ENCODE measurements at places on chromosomes 6 and 20.

GRCh38 chr20:52190437-52191131 lies 995 bp downstream of the ZFP64 start:
- DNase-seq = peak; percentile 65

DNA sequence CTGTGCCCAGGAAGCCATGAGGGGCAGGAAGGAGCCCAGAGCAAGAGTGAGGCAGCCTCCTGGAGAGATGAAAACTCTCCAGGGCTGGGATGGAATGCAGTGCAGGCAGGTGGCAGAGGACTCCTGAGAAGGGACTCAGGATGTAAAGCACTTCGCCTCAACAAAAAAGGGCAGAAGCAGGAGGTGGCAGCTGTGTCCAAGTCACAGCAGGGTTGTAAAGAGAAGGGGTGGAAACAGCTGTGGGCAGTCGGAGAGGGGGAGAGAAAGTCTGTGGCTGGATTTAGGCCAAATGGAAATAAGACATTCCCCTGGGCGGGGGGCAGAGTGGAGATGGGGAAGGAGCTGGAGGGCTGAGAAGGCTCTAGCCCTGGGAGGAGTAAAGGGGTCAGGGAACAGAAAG lies 34.9 kb downstream of the CYP21A2 start:
- no peak for DNase-seq

DNA sequence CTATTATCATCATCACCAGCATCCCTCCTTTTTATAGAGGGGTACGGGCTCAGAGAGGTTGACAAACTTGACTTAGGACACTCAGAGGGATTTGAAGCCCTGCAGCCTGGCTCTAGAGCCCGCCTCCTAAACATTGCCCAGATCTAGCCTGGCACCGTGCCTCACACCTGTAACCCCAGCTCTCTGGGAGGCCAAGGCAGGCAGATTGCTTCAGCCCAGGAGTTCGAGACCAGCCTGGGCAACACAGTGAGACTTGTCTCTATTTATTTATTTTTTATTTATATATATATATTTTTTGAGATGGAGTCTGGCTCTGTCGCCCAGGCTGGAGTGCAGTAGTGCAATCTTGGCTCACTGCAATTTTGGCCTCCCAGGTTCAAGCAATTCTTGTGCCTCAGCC lies 6.3 kb upstream of the CSE1L start:
- DNase-seq = no peak

GRCh38 chr6:79115553-79116182 lies 37.6 kb upstream of the PHIP start:
- DNase-seq = no peak

- DNase-seq = peak; percentile 93
Measured at GRCh38 chr6:137866914-137867684, at the start of gene TNFAIP3. Gene TNFAIP3 (plus strand): TSS chr6:137867259. CDS start chr6:137871228, 3,969 bp downstream.

- no peak for DNase-seq
Measured at GRCh38 chr20:23449421-23449820, 3.3 kb downstream of the CST11 start.

GRCh38 chr6:169843991-169844390 lies 92.6 kb downstream of the ERMARD start:
- no peak for DNase-seq

- no peak for DNase-seq
Measured at GRCh38 chr20:10352934-10353824, 80.8 kb downstream of the MKKS start.

GRCh38 chr20:16260911-16261310 lies 312.3 kb downstream of the KIF16B start:
- no peak for DNase-seq

DNA sequence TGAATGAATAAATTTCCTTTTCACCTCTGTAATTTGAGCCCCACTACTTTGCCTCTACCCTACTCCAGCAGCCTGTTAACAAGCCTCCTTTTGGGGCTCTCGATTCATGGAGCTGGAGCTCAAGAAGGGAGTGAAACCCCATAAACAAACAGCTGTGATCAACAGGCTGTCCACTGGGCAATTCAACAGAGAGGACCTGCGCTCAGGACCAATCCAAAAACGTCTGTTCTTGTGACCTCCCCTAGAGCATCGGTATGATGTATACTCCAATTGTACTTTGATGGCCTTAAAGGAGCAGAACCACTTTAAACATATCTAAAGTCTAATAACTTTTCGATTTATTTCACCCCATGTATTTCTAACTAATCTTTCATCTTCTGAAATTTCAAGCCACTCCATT lies 37.4 kb downstream of the HIVEP2 start:
- DNase-seq = no peak

GRCh38 chr6:170125456-170126300 lies 165.2 kb downstream of the DLL1 start:
- DNase-seq = no peak

GRCh38 chr6:19009769-19010168 lies 622.6 kb downstream of the RNF144B start:
- DNase-seq = no peak

- peak; percentile 68 for DNase-seq
Measured at GRCh38 chr20:47546184-47547033, 44.7 kb downstream of the NCOA3 start.

DNA sequence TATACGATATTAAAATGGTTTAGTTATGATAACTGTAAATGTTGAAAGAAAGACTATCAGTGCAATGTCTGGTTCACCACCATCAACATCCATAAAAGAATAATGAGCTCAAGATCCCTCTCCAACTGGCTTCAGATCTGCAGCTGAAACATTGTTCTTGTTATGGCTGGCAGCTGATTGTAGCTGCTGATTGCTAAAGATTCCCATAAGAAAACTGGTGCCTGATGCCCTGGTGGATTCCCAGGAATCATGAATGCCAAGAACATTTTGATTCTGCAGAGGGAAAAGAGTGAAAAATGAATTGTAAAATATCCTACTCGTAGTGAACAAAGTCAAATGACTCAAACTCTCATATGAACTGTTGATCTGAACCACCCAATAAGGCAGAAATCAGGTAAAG lies 1160.2 kb downstream of the EPHA7 start:
- DNase-seq = no peak

- no peak for DNase-seq
Measured at GRCh38 chr6:99246602-99247001, 102.9 kb downstream of the FAXC start.

GRCh38 chr20:12902992-12903391 lies 105.8 kb upstream of the SPTLC3 start:
- DNase-seq = no peak

- no peak for DNase-seq
Measured at GRCh38 chr6:140438346-140438735, 1063.9 kb upstream of the CITED2 start.

- no peak for DNase-seq
Measured at GRCh38 chr20:8667306-8667705, 401.6 kb upstream of the PLCB4 start.

DNA sequence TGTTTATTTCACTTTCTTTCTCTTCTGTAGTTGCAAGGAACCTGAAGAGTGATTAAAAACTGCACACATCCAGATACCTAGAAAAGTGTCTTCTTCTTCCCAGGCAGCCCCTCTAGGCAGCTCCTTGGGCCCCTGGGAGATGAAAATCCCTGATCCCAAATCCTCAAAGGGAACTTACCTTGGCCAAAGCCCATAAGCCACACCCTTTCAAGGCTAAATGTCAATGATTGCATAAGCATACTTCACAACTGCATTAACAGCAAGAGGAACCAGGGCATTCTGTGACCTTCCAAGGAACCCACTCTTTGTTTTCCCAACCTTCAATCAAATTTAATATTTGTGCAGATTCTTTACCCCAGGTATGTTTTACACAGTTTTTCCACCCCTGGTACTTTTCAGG lies 4.4 kb upstream of the HMGN3 start:
- no peak for DNase-seq

DNA sequence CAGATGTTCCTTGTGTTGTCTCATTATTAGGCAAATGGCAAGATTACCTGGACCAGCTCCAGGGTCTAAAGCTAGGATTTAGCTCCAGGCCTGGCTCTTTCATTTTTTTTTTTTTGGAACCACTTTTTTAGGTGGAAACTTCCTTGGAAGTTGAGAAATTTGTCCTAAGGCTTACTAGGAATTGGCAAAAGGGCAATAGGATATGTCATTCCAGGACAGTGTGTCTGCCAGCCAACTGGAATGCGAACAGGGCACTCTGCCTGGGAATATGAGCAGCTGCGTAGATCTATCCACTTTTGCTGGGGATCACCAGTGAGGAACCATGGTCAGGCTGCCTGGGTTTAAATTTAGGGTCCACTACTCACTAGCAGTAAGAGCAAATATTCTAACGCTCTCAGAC lies 304.0 kb downstream of the TSHZ2 start:
- no peak for DNase-seq

Data from hepatic stellate cell (primary cell).